ENCODE measurements at places on chromosomes 2 and 18.

DNA sequence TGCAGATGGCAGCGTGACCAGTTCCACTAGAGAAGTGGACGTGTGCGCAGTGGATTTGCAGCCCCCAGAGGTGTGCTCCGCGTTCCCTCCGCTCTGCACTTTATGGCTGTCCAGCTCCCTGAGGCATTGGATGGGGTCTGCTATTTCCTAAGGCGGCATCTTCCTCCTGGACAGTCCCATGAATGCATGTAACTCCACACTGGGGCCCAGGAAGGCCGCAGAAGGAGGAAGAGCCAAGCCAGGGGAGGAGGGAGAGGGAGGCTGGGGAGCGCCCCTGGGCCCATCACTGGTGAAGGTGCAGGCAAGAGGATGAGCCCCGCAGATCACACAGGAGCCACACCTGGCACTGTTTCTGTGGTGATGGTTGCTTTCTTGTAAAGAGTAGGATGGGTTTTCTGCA is 99.1 kb downstream of the PTGR3 start:
- no peak for DNase-seq

GRCh38 chr2:149427387-149427786 is 97.0 kb downstream of the LYPD6 start:
- DNase-seq = no peak

DNA sequence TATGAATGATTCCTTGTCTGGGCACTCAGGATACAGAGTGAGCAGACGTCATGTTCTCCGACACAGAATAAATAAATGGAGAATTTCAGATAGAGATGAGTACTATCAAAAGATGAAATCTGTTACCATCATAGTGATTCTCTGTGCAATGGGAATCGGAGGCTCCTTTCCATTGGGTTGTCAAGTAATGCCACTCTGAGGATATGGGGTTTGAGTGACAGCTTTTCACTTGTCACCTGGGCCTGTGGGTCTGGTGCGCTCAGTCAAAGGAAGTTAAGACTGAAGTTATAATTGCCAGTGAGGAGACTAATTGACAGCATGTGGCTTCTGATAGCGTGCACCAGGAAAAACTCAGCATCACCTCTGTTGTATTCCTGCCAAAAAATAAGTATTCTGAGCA is 387.2 kb downstream of the SOX11 start:
- DNase-seq = no peak

DNA sequence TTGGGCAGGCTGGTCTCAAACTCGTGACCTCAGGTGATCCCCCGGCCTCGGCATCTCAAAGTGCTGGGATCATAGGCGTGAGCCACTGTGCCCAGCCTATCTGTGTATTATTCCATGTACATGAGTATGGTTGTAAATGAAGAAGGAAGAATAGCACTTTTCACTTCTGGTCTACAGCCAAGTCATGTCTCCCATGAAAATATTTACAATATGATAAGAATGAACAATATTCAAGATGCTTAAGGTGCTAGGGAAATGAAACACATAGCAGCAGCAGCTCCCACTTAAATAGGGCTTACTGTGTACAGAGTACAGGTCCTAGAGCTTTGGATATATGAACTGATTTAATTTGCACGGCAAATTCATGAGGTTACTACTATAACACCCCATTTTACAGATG is 70.3 kb upstream of the COL5A2 start:
- peak; percentile 45 for DNase-seq

GRCh38 chr2:142892715-142893114 is 15.3 kb downstream of the KYNU start:
- no peak for DNase-seq

- DNase-seq = no peak
These were observed 83.2 kb upstream of the DTNB start for GRCh38 chr2:25756536-25756935.

- DNase-seq = no peak
These were observed 46.3 kb downstream of the ZNF519 start for GRCh38 chr18:14085770-14086457.

GRCh38 chr2:45131587-45131986 is 122.3 kb upstream of the SIX2 start:
- no peak for DNase-seq

- peak; percentile 17 for DNase-seq
These were observed 99.9 kb downstream of the DYM start for GRCh38 chr18:49360582-49360981.

DNA sequence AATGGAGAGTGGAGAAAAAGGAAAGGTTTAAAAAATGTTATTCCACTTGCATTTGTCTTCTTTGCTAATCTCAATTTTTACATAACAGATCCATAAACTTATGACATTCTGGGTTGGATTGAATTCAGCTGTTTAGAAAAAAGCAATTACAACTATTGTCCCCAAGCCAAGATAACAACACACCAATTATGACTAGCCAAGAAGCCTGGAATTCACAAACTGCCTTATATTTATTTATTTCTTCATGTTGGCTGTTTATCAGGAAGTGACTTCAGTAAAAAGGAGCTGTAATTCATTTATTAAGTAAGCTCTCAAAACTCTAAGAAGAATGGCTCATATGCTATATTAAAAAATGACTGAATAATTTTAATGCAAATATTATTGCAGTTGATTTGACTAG is 137.4 kb downstream of the CALCRL start:
- peak; percentile 32 for DNase-seq

- DNase-seq = no peak
These were observed 97.4 kb downstream of the MEP1B start for GRCh38 chr18:32287249-32287648.

GRCh38 chr2:137115081-137115794 is 349.9 kb downstream of the THSD7B start:
- peak; percentile 40 for DNase-seq

- no peak for DNase-seq
These were observed 61.4 kb upstream of the TWSG1 start for GRCh38 chr18:9273221-9273620.

DNA sequence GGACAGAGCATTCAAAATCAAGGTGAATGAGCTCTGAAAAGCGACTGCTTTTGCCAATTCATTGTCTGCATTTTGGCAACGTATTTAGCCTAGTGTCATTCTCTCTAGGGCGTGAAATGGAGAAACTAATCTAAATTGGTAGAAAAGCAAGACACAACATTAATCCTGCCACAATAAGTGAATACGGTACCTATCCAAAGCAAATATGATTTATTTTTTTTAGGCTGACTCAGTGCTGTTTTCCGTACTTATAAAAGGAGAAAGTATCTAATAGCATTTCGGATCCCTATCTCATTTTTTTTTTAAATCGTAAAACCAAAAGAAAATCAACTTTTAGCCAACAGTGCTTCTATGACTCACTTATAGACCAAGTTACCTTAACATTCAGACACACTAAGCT is 672.5 kb downstream of the LRP1B start:
- DNase-seq = no peak

DNA sequence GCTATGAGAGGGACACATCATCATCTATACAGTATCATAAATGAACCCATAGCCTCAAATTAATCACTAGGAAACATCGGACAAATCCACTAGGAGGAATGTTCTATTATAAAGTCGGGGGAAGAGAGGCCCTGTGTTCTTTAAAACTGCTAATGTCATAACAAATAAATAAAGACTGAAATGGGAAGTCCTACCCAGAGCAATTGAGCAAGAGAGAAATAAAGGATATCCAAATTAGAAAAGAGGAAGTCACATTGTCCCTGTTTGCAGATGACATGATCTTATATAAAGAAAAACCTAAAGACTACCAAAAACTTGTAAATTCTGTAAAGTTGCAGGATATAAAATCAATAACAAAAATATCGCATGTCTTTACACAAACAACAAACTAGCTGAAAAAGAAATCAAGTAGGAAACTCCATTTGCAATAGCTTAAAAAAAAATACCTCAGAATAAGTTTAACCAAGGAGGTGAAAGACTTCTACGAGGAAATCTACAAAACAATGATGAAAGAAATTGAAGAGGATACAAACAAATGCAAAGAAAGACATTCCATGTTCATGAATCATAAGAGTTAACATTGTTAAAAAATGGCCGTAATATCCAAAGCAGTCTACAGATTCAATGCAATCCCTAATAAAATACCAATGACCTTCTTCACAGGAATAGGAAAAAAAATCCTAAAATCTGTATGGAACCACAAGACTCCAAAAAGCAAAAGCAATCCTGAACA is 30.6 kb downstream of the RTN4 start:
- DNase-seq = peak; percentile 40

DNA sequence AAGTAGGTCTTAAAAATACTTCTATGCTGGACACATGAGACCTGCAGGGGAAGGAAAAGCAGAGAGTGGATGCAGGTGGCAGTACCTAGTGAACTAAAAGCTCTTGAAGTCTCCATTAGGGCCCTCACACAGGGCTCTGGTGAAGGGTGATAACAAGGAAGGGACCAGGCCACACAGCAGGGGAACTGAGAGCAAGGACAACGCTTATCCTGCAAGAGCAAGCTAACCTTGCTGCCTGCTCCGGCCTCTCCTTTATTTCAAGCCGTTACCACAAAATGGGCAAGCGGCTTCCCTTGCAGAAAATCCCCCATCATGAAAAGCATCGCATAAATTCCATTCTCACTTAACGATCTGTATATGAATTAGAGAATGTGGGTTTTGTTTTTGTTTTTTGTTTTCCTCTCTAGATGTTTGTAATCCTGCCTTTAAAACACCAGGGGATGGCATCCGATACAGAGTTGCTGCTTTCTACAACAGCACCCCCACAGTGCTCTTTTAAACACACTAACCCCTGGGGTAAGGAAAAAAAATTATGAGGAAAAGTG is 64.5 kb downstream of the CACNB4 start:
- DNase-seq = no peak

- DNase-seq = peak; percentile 68
These were observed 51.7 kb upstream of the SMIM21 start for GRCh38 chr18:75478996-75479880.

- no peak for DNase-seq
These were observed 1074.8 kb upstream of the CDH2 start for GRCh38 chr18:29251681-29252080.

DNA sequence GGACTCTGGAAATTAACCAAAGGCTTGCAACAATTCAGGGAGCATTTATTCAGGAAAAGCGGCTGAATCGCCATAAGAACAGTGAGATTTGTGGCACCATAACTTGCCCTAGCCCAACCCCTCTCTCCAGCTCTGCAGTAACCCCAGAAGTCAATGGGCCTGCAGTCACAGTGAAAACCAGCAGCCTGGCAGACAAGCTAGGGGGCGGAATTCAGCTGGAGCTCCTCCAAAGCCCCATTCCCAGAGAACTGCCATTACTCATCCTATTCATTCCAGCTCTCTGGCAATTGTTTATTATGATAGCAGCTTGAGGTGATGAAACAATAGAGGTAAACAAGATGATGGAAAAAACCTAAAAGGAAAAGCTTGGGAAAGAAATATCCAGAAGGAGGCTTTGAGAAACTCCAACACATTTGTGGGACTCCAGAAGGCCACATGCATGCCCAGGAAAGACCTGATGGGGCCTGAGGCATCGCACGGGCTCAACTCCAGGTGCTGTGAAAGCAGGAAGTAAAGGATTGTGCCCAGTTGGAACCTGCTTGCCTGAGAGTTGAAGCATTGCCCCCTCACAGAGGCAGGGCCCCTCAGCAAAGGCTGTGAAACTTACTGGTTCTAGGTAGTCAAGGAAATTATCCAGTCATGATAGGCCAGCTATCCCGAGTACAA is 126.7 kb downstream of the TWIST2 start:
- peak; percentile 96 for DNase-seq

DNA sequence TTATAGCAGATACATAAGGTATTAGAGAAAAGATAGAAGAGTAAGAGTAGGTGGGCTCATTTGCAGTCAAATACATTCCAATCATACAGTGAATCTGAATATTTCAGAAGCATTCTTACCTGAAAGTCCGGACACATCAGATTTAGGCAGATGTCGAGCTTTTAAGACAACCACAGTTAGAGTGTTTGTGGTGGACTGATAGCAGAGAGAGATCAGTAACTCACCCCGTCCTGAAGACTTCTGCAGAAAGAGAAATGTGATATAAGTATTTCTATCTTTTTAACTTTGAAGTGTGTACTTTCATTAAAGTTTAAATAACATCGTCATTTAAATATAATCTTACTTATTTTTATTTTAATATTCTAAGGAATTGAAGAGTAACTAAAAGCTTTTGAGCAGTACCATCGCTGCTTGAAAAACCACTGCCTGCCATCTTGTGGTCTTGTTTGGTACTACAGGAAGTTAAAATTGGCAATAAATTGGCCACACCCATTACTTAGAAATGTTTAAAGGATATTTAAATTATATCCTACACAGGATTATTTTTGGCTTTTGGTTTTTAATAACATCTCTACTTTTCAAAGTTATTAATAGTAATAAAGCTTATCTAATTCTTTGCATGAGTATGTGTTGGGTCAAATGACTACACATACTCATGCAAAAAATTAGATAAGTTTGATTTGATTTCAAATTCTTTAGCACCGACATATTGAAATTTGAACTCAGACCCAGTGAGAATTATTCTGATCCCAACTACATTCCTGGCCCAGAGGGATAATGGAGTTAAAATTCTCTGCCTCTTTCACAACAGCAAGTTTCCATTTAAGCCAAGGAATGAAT is 5.5 kb downstream of the SYT4 start:
- peak; percentile 44 for DNase-seq

- peak; percentile 8 for DNase-seq
These were observed 58.9 kb downstream of the SPTBN1 start for GRCh38 chr2:54514822-54515569.

DNA sequence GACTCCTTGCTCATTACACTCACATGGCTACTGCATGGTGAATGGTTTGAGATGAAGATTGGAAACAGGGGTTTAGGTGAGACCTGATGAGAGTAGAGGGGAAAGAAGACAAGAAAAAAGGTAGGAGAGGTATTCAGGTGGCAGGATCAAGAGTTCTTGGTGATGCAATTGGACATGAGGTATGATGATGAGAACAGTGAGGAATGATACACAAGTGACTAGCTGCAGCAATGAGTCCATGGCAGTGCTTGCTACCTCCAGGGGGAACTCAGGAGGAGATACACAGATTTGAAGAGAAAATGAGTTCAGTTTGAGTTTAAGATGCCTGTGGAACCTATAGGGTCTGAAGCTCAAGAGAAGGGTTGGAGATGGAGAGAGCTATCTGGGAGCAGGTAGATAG is 62.1 kb upstream of the NFE2L2 start:
- no peak for DNase-seq

DNA sequence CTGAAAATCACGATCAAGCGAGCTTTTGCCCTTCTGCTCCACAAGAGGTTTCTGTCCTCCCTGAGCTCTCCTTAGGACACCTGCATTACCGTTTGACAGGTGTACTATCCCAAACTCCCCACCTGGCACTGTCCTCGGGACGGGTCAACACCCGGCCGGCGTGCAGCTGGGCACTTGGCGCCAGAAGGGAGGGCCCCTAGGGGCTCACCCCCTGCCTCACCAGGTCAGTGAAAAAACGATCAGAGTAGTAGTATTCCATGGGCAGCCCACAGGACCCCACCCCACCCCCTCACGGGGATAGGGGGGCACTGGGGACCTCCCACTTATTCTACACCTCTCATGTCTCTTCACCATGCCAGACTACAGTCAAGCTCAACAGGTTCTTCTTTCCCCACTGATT is 117.6 kb upstream of the ANKRD30BL start:
- no peak for DNase-seq
